ENCODE measurements at places on chromosomes 6 and 20. TPM values are rescaled to one million over a fixed set of nuclear protein-coding genes. Genes with fewer than 3 reads are reported as not detected.

- no peak for DNase-seq
Observed at GRCh38 chr6:140833408-140833807, 1299.3 kb upstream of the GJE1 start.

- no peak for DNase-seq
Observed at GRCh38 chr20:576156-576555, 32.6 kb upstream of the CSNK2A1 start.

GRCh38 chr20:49386848-49387580 lies 95.5 kb downstream of the KCNB1 start:
- no peak for DNase-seq

GRCh38 chr6:128111096-128111495 lies 210.2 kb upstream of the THEMIS start:
- no peak for DNase-seq

DNA sequence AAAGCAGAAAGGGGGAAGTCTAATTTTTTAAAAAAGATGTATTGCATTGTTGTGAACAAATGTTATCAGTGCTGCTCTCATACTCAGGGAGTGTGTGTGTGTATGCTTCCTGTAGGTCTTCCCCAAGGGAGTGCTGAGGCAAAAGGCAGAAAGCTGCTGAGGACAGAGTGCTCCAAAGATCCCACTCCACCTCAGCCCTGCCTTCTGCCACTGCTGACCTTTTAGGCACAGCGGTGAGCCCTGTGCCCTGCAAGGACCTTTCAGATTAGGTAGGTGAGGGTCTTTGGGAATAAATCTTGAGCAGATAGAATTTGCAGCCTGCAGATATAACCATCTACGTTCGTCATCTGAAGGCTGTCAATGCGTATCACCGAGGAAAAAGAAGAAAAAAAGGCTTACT lies 756.4 kb upstream of the MMS22L start:
- DNase-seq: no peak

DNA sequence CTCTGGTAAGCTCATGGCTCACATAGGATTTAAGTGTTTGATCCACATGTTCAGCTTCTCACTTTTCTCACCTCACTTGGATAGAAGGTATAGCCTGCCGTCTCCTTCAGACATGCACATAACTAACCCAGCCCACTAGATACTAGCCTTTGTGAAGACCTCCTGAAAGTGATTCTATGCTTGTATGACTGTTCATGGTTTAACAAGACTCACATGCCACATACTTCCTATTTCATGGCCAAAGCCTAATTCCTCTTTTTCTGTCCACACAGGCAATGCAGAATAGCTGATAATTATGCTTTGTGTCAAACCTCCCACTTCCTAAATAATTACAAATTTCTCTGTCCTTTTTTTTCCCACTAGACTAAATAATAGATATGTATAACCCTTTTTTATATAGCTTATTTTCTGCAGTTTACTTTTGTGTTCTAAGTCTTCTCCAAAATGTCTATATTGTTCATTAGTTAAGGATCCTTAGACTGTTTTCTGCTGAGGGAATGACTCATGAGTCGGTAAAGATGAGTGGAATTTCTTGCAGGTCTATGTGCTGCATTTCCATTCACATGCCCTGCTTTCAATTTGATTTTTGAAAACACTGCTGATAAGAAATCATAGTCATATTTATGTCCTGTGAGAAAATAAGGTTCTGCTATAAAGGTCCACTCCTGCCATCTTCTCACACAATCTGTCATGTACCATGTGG lies 43.0 kb downstream of the HDDC2 start:
- DNase-seq: no peak

DNA sequence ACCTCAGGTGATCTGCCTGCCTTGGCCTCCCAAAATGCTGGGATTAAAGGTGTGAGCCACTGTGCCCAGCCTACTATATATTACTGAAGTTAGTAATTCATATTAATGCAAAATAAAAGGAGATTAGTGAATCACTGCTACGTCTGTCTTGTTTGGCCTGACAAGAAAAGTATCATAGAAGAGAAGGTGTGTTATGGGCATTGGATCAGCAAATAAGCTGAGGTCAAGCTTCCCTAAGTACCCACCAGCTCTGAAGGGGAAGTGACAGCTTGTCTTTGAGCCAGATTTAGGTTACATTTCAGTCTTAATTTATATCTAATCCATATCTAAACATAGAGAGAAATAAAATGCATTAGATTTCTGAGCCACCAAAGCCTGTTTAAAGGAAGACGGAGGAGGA lies 7.1 kb downstream of the SGK1 start:
- DNase-seq: no peak

BIRC7 gene
- total RNA-seq: not detected

DNA sequence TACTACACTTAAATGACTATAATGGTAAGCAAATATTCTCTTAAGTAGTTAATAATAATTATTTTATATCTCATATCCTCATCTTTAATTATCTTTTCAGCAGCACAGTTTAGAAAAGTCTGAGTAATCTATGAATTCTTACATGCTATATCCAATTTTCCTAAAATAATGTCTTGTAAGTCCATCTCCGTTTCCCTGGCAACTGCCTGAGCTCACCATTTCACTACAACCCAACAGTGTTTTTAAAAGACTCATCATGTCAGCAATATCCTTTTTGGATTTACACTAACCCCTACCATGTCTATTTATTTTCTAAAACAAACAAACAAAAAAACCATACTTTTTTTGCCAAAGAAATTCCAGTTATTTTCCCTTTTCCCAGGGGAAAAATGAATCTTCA lies 859.6 kb downstream of the EYS start:
- no peak for DNase-seq

LRRN4 gene
- 0.20 TPM for total RNA-seq

DNA sequence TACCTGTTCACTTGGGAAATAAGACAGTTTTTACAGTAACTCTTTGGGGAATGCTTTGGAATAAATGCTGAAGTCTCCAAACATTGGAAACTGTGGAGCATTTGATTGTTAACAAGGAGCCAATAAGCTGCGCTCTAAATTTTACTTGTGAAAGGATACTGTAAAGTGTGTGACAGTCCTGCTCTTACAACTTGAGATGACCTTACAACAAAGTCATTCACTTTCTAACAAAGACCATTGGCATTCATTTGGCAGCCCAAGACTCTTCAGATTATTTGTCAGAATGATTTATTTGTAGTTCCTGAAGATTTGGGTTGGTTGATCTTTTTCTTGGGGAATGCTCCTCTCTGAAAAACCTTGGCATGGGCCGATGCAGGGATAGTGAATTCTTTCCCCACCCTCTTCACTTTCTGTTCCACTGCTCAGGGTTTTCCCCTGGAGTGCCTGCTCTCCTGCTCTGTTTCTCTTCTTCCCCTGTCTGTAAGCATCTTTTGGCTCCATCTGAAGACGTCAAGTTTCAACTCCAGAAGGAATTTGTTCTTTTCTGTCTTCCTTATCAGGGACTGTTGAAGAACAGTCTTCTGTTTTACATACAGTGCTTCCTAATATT lies 116.4 kb downstream of the AKAP7 start:
- no peak for DNase-seq

IYD gene
- under 0.01 TPM for total RNA-seq

Measured in skin of body (tissue), 3 donors.